Activated naive CD4-positive, alpha-beta T cell treated with anti-CD3 and anti-CD28 coated beads, Interleukin-2, amount 50 U/mL, for 72 hours (primary cell): ENCODE measurements at places on chromosomes 16 and 17.

DNA sequence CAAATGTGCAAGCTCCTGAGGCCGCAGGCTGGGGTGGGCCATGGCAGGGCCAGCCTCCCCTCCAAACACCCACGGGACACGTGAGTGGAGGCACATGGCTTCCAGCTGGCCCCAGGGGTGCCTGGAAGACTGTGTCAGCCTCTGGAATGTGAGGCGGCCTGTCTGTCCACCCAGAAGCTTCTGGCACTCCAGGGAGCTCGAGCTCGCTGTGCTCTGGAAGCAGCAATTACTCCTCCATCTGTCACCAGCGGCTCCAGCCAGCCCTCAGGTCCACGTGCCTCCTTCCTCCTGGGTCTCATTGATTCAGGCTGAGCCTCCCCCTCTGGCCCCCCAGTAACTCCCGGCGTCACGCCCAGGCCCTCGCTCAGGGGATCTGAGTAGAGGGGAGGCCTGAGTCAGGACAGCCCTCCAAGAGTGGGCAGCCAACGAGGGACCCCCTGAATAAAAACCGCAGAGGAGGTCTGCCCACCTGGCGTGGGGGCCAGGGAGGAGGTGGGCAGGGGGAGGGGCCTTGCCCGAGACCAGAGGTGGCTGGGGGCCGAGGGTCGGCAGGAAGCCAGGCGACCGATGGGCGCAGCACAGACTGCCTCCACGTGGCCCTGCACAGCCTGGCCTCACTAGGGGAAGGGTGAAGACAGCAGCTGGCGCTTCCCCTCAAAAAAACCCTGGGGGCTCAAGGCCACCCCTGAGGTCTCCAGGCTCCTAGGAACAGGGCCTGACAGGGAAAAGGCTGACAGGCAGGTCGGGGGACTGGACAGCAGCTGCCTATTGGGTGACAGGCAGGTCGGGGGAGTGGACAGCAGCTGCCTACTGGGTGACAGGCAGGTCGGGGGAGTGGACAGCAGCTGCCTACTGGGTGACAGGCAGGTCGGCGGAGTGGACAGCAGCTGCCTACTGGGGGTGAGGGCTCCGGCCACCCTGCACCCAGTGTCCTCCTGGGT, 11.9 kb downstream of the PIEZO1 start:
- DNase-seq = no peak

GRCh38 chr16:22093996-22094395, 1.7 kb downstream of the VWA3A start:
- no peak for DNase-seq

GRCh38 chr17:12302711-12303110, 282.0 kb downstream of the MAP2K4 start:
- DNase-seq = no peak

GRCh38 chr17:39674702-39675389, 6.6 kb downstream of the PNMT start:
- no peak for DNase-seq
